ENCODE measurements at places on chromosomes 6 and 20. TPM values are rescaled to one million over a fixed set of nuclear protein-coding genes. Genes with fewer than 3 reads are reported as not detected.
A peak's percentile ranks its signal among the peaks of the same experiment; 100 is the strongest.

SLC22A3 gene
- 0.47 TPM for total RNA-seq

DNA sequence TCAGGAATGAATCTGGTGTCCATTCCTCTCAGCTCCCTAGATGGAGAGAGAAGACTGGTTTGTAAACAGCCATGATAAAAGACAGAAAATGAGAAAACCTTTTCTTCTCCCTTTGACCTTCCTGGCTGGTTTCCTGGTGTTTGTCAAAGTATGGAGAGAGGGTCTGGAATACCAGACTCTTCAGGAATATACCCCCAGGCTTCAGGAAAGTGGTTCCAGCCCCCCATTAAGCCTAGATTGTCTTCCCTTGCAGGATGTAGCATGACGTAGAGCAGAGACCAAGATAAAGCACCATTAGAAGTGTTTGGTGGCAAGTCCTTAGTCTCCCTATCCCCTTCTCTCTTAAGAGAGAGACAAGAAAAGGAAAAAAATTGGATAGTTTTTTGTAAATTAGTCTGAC is 51.1 kb downstream of the EIF2S2 start:
- no peak for DNase-seq

DNA sequence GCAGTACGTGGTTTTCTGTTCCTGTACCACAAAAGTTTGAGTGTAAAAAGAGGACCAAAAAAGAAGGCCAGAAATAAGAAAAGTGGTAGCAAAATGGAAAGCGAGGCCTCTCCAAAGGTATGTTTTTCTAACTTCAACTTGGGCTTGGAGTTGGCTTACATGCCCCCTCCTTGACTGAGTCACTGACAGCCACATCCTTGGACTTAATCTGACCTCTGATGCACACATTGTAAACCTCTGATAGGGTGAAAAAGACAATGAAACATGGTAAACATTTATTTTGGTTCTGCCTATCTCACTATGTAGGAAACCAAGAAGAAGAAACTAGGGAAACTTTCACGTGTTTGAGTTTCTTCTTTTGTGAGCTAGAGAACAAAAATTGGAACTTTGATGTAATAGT is 503.2 kb upstream of the ID4 start:
- peak; percentile 96 for DNase-seq

PTPRK gene
- total RNA-seq: 64.7 TPM

DNA sequence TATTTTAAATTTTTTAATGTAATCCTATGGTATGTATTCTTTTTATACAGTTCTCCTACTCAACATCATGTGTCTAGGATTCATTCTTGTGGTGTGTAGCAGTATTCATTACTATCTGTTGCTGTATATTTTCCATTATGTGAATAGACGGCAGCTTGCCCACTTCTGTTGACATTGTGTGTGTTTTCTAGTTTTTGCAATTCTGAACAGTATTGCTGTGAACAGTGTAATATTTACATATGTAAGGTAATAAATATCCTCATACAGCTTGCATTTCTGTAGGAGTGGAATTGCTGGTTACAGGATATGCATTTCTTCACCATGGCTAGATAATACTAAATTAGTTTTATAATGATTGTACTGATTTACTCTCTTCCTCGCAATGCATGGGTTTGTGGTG is 51.9 kb downstream of the SCAF8 start:
- no peak for DNase-seq

DNA sequence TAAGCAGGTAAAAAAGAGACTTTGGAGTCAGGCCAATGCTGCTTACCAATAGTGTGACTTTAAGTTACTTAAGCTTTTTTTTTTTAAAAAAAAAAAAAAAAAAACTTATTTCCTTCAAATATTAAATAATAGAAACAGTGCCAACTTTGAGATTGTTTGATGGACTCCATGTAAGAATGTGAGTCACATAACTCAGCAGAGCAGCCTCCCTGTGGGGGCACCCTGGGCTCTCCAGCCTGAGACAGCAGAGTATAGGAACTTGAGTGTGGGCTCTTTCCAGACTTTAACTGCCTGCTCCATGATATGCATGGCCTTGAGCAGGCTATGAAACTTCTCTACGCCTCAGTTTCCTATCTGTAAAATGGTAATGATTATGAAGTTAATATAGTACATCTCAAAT is 113.3 kb upstream of the SAMD5 start:
- no peak for DNase-seq

DNA sequence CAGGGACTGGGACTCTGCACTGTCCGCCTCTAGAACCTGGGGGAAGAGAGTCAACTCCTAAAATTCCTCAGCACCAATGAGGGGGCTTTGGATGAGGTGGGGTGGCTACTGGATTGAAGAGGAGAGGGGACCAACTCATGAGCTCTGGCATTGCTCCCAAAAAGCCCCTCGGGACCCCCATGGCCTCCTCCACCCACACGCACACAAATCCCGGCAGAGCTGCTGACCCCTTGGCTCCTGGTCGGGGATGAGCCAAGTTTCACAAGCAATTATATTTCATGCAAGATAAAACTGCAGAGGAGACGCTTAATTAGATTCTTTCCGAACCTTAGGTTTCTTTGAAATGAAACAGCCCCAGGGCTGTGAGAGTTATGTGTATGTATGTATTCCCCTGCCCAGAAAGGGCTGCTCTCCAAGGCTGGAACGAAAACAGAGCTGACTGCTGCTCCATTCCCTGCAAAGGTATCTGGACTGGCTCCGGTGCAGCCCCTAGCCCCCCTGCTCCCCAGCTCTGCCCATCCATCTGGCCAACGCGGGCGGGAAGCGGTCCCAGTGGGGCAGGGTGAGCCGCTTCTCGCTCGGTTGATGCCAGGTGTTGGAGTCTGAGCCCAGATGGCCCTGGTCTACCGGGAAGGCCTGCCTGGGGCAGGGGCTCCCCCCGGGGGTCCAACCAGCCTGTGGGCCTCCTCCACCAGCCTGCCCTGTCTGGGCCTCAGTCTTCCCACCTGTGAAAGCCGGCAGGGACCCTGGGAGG is 46.8 kb upstream of the STX16 start:
- no peak for DNase-seq

DNA sequence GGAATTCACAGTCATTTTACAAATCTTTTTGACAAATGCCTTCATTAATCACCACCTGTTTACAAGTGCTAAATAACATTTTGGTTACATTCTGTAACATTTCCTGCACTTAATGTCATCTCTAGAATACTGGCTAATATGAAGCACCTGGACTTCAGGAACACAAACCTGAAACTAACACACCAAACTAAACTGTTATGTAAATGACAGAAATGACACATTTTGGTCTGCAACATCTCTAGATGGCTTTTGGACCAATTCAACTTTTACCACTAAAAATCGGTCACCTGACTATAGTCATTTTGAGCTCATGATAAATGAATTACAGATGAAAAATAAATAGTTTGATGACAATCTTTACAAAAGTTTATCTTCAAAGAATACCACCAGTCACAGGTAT is 80.6 kb downstream of the ATG5 start:
- no peak for DNase-seq

DNA sequence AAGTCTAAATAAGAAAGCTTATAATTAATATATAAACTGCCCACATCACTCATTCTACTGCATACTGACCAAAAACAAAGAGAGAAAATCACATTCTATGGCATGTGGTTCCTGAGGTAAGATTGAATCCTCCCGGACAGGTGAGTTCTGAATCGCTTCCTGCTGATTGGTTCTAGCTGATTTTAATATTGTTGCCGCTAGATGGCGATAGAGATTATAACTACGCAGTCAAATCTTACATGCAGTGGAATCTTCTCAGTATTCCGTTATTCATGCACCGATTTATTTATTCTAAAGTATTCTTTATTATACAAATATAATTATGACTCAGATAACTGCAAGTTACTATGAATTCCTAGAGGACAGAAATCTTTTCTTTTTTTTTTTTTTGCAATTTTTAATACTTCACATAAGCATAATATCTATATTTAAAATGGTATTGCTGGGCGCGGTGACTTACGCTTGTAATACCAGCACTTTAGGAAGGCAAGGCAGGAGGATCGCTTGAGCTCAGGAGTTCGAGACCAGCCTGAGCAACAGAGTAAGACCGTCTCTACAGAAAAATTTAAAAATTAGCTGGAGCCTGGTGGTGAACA is 24.2 kb upstream of the TMX4 start:
- DNase-seq: peak; percentile 88

DNA sequence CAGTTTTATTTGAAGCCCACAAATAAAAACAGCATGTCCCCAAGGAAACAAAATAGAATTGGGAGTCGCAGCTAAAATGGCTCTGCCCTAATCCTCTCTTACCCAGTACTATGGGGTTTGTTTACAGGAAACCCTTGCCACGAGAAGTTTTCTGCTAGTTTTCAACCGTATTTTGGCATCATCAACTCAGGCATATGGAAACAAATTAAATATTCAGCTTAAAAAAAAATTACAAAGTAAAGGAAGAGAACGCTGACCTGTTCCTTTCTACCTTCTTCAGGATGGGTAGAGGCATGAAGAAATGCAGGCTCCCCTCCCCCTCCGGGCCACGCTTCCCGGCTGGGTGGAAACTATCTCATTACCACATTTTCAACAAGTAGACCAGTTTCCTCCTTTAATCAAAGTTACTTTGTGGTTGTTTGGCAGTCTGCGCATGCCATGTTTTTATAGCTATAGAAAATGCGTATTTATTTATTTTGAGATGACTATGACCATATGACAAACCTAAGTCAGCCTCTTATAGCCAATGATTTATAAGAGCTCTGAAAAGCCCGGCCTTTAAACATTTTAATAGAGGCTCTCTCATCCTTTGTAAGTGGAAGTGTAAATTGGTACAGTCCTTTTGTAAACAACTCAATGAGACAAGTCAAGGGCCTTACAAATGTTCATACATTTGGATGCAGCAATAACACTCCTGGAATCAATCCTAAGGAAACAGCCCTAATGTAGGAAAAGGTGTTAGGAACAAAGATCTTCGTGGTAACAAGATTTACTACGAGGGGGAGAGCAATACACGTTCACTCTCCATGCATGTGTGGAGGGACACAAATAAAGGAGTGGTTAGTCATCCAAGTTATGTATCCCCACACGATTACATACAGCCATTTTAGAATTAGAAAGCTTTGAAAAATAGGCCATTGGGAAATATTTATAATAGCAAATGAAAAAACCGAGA is 16.1 kb upstream of the ZNF217 start:
- DNase-seq: peak; percentile 93

AGPAT4 gene
- total RNA-seq: 3.9 TPM

DNA sequence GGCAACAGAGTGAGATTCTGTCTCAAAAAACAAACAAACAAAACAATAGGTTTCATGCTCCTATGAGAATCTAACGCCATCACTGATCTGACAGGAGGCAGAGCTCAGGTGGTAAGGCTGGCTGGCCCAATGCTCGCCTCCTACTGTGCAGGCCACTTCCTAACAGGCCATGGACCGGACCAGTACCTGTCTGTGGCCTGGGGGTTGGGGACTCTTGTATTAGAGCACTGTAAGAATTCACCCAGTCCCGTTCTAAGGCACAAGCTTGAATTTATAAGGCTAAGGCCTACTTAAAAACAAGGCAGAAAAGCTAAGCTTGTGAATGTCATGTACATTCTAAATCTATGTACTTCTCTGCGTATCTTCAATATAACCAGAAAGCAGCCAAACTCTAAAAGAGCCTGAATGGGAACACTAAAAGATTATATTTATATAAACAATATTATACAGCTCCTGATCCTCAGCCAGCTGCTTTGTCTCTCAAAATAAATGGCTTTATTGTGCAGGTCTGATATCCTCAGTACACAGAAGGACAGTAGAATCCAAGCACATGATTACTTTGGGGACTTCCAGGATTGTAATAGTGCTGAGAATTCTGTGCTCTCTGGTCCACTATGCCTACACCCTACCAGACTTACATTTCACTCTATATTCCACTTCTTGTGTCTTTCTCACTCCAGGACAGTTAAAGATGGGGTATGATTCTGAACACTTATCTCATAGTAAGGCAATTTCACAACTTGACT is 64.5 kb upstream of the DST start:
- DNase-seq: no peak

DNA sequence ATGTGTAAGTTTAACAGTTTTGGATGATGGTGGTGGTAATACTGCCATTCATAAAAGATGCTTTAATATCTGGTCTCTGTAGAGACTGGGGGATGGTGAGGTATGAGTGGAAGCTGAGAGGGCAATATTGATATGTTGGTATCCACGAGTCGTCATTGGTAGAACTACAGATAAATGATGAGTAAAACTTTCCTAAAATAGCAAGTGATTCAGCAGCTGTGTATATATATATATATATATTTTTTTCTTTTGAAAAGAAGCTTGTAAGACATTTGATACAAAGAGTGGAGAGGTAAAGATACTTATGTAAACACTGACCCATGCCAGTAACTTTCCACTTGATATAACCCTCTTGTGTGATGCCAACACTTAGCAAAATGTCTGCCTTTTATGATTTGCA is 41.7 kb upstream of the CITED2 start:
- no peak for DNase-seq

- DNase-seq: no peak
These were observed 476 bp downstream of the IGF2R start for GRCh38 chr6:159969204-159969912.

VSX1 gene
- not detected for total RNA-seq

ISM1 gene
- not detected for total RNA-seq

RAB44 gene
- total RNA-seq: not detected

DNA sequence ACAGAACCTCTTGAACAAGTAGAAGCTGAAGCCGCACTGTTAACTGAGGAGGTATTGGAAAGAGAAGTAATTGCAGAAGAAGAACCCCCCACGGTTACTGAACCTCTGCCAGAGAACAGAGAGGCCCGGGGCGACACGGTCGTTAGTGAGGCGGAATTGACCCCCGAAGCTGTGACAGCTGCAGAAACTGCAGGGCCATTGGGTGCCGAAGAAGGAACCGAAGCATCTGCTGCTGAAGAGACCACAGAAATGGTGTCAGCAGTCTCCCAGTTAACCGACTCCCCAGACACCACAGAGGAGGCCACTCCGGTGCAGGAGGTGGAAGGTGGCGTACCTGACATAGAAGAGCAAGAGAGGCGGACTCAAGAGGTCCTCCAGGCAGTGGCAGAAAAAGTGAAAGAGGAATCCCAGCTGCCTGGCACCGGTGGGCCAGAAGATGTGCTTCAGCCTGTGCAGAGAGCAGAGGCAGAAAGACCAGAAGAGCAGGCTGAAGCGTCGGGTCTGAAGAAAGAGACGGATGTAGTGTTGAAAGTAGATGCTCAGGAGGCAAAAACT is 40.1 kb downstream of the ZBTB2 start:
- no peak for DNase-seq

SENP6 gene
- total RNA-seq: 36.3 TPM

DNA sequence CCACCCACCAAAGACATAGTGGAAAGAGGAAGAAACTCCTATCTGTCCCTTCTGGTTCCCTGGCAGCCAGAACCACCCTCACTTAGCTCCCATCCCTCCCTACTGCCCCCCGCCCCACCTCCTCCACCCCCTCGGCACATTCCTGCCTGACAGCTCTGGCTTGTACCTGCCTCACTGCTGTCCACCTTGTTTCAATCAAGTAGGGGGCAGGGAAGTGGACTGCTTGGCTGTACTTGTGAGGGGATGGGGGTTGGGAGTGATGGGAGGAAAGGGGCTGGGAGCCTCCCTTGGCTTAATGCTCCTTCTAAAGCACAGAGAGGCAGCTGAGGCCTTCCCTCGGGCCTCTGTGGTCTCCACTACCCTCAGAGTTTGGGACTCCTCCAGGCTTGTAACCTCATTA is 22.1 kb upstream of the ZNF76 start:
- no peak for DNase-seq

CRIP3 gene
- total RNA-seq: 0.29 TPM

GRCh38 chr20:62301111-62301668 is 1.6 kb upstream of the ADRM1 start:
- DNase-seq: no peak
